ENCODE measurements at places on chromosomes 6 and 20.

DNA sequence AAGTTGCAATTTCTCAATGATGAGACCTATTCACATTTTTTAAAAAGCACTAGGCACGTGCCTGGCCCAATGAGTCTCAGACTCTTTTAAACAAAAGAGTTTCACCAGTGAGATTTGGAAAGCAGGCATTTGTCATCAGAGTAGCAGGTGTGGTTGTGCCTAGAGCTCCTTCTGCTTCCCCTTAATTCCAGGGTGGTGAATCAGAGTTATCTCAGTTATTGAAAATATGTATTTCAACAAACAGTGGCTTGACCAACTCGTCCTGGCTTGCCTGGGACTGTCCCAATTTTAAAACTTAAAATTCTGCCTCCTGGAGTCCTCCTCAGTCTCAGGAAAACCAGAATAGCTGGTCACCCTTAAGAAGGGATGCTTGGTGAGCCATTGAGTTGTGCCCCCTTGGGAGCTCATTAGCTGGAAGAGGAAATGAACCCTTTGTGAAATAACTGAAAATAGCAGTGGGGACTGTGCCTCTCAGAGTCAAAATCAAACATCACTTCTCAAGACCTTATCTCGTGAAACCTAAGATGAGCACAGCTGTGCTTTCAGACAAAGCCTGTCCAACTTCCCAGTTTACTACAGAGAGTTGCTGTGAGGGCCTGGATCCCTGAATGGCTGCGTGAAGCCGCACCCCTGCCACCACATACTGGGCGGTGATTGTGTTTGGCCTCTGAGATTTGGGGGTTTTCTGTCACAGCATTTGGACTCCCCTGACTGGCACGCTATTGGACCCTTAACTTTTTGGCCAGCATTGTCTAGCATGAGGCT is 116.3 kb downstream of the ANKRD60 start:
- DNase-seq = no peak

DNA sequence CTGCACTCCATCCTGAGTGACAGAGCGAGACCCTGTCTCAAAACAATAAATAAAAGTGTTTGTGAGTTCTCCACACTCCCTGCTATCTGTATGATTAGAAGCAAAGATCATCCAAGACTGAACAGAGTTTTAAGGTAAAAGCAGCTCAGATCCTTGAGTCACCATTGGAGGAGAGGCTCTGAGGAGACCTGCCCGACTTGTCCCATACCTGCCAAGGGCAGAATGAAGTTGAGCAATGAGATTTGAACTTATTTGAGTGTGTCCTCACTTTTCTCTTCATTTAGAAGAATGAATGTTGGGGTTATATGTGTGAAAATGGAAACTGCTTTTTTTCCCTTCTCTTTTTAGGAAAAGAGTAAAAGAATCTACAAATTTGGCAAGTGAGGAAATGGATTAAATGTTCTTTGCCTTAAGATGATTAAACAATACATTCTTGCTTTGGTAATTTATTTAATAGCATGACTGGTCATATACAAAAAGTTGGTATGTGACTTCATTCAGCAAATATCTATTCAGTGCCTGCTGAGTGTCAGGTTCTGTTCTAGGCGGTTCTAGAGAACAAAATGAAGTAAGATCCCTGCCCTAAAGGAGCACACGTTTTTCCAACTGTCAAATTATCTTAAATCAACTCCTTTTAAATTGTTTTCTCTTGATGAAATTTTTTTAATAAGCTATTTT is 195.7 kb downstream of the ALDH8A1 start:
- DNase-seq = no peak

DNA sequence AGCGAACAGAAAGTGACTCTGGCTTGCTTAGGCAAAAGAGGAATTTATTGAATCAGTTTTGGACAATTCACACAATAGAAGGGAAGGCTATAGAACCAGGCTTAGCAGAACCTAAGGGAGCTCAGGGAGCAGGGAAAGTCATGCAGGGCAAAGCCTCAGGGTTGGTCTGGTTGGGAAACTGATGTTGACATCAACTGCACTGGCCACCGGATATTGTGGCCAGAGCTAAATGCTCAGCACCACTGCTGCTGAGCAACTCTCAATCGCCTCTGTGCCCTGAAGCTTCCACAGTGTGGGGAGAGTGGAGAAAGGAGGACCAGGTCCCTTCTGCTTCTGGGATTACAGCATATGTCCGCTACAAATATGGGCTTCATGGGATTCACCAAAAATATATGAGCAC is 93.3 kb upstream of the GCM1 start:
- no peak for DNase-seq

DNA sequence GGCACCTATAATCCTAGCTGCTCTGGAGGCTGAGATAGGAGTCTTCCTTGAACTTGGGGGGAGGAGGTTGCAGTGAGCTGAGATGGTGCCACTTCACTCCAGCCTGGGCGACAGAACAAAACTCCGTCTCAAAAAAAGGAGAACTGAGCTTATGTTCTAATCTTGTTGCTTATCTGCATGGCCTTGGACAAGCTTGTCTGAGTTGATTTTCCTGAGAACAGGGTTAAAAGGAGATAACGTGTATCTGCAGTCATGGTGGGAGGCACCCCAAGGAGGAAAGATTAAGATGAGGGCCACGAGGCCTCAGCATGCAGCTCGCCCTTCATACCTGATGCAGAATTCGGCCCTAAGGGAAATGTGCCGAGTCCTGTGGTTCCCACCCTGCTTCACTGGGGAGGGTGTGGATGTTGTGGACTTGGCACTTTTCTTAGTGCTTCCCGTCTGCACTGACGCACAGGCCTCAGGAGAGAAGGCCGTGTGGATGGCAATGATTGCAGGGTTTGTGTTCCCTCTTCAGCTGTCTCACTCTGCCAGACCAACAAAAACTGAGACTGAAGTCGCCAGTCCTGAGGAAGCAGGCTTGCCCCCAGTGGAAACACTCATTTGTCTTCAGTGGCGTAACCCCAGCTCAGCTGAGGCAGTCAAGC is 56.3 kb downstream of the EZR start:
- no peak for DNase-seq

DNA sequence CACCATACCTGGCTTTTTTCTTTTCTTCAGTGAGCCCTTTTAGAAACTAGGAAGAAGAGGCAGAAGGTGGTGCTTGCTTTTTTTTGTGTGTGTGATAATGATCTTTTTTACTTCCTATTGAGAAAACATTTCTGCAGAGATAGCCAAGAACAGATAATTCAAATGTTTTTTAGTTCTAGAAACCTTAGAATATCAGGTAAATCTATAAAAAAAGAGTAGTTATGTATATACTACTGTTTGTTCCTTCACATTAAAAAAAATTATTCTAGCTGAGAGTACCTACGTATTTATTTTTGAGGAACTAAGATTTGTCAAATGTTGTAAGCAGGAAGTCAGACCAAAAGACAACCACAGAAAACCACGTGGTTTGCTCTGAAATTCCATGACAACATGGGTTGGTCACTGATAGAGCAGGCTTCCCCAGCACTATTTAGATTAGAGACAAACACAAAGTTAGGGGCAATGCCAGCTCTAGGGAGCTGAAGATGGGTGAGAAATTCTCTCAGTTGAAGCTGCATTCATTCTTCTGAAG is 12.8 kb downstream of the STK4 start:
- DNase-seq = no peak

DNA sequence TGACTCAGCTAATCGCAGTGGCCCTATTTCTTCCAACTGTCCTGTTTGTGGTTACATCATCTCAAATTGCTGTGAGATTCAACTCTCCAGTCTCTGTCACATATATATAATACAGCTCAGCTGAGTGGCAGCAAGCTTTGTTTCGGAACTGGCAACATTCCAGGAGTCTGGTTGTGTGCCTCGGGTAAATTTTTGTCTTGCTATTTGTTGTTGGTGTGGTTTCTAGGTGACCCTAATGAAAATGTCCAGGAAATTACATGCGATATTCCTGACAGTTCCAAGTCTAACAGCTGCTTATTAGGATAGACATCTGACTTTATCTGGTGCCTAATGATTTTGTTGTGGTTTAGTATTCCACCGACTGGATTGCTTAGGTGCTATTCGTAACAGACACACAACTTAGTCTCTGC is 581.8 kb downstream of the CD109 start:
- no peak for DNase-seq

GRCh38 chr20:47326658-47327268 is 29.7 kb downstream of the ZMYND8 start:
- no peak for DNase-seq

DNA sequence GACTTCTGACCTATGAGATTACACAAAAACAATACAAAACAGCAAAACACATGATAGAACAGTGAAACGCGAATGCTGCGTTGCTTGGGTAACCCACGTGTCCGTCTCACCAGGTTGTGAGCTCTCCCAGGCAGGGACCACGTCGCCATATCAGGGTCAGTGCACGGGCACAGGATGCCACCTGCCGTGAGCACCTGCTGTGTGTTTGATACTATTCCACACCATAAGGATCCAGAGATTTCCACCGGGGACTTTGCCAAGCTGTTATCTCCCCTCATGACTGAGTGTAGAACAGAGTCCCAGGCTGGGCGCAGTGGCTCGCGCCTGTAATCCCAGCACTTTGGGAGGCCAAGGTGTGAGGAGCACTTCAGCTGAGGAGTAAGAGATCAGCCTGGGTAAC is 288.0 kb downstream of the BMP7 start:
- DNase-seq = no peak

GRCh38 chr6:116165596-116165995 is 39.7 kb upstream of the COL10A1 start:
- DNase-seq = no peak

DNA sequence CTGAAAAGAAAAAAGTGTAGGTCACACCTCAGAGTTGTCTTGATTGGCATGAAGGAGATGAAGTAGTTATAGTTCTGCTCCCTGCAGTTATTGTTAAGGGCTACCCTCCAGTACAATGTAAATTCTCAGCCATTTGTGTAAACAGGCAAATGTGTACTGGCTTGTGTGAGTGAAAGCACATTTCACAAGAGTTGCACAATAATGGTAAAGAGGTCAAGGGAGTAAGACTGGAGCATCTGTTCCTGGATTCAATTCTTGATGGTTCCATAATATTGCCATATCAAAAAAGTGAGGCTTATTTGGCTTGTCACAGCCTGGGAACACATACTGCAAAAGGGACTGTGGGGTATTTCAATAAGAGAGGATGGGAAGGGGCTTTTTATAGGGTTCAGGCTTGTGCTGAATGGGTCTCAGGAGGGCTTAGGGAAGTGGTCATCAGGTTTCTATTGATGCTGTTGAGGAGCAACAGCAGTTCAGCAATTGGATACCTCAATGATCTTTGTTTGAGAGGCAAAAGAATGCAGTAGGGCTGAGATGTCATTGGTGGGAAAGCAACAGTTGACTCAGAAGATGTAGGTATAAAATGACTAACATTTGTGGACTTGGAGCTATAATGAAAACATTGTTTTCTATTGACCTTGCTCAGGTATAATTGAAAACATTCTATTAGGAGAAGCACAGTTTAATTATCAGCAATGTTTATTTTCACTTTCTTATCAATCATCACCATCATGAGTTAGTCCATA is 402.6 kb downstream of the BCKDHB start:
- no peak for DNase-seq

- no peak for DNase-seq
Measured at GRCh38 chr6:52909131-52909530, 367 bp downstream of the GSTA3 start.

GRCh38 chr6:137097057-137097456 is 52.3 kb upstream of the IL20RA start:
- DNase-seq = no peak

DNA sequence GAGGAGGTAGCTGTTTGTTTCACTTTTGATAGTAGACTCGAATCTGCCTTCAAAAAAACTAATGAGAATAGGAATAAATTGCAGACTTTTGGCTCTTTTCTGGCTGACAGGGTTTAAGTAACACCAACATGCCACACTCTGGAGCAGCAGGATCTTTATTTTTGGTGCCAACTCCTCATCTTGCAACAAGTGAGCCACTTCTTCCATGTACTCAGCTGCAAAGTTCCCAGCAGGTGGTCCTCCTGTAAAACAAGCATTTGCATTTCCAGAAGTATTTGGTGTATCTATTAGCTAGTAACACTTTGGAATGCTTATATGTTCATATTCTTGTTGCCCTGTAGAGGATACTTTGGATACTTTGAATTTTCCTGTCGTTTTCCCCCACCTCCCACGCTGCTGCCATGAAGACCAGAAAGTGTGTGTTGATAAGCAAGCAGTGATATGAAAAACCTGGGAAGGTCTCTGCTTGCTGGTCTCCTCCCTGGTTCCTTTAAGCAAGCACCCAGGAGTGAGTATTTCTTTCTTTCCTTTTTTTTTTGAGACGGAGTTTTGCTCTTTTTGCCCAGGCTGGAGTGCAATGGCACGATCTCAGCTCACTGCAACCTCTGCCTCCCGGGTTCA is 1.0 kb downstream of the ARMH2 start:
- no peak for DNase-seq

DNA sequence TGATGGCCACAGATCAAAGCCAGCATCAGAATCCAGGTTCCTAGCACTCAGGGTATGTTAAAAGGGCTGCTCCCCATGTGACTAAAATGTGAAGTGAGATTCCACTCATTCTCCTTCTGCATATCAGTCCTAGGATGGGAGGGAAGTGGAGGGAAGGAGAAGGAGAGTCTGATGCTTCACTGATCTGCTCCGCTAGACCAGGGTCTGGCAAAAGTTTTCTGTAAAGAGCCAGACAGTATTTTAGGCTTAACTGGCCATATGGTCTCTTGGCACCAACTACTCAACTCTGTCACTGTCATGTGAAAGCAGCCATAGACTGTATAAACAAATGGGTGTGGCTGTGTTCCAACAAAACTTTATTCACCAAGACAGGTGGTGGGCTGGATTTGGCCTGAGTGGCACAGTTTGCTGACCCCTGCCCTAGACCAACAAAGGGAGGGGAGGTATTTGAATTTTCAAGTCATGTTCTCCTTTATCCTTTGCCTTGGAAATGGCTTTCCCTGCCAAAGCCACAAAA is 22.6 kb downstream of the GHRH start:
- DNase-seq = no peak

DNA sequence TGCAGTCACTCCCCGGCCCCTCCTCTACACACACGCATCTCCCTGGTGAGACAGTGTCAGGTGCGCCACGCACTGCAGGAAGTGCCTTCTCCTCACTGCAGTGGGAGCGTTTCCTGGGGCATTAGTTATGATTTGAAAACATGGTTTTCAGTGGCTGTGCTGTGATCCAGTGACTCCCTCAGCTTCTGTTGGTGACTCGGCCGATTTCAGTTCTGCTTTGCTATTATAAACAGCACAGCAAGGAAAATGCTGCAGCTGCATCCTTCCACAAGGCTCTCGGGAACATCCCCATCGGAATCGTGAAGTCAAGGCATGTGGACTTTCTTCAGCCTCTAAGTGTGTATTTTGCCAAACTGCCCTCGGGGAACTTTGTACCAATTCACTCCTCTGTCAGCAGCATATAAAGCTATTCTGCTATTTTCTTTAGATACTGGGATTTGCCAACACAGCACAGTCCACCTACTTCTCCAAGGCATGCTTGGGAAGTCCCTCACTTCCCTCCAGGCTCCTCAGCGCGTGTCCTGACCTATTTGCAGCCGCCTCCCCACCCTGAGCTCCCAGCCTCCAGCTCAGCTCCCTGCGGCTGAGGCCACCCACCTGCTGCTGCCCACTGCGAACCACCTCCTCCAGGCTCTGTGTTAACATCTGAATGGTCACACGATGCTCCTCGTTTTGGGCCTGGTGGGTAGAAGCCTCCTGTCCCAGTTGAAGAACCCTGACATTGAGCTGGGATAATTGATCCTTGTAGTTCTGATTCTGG is 54.5 kb downstream of the GINS1 start:
- no peak for DNase-seq

- DNase-seq = no peak
Measured at GRCh38 chr6:101668496-101669030, 275.1 kb downstream of the GRIK2 start.

All from GM12891 (cell line).